Uterus (tissue), 4 donors: ENCODE measurements at places on chromosomes 5 and 9.

DNA sequence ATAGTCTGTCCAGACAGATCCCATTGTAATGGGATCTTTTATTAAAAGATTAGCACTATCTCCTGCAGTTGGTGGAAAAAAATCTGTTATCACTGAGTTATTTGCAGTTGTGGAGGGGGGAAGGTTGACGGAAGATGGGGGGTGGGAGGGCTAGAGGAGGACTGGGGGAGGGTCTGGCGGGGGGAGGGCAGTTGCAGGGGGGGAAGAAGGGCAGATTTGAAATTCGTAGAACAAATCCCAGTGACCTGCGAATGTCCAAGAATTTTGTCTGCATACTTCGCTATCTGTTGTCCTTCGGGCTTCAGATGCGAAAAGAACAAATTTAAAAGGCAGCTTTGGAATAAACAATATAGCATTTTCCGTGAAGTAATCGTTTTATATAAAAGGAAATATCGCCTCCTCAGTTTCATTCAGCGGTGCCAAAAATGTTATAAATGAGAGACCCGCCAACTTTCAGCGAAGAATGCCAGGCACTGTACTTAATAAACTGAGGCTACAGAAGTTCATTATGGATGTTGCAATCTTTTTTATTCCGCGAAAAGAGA, 1.3 kb upstream of the FST start:
- DNase-seq, result no peak

DNA sequence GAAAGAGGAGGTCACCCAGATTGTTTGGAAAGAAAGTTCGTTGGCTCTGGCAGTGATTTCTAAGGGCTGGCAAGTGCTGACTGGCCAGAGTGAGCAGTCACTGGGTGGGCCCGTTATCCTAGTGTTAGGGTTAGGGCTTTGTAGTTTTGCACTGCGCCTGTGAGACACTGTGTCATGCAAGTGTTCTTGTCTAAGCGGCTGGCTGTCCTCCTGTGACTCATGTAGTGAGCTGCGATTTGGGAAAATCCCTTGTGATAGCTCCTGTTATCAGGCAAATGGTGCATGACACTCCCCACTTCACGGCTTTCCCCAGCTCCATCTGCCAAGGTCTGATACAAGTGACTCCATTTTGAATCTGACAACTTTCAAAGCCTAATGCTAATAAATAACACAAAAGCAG, 526.0 kb upstream of the ADAMTS16 start:
- no peak for DNase-seq

GRCh38 chr5:145838276-145838675, 3.1 kb upstream of the PRELID2 start:
- no peak for DNase-seq

- no peak for DNase-seq
Observed at GRCh38 chr9:86572904-86573303, 218.7 kb upstream of the TUT7 start.

- DNase-seq, result no peak
Observed at GRCh38 chr9:125758986-125759763, 12.0 kb downstream of the PBX3 start.

GRCh38 chr9:71706176-71706575, 62.1 kb downstream of the CEMIP2 start:
- DNase-seq, result no peak

- DNase-seq, result no peak
Observed at GRCh38 chr5:17180864-17181723, 36.3 kb upstream of the BASP1 start.

DNA sequence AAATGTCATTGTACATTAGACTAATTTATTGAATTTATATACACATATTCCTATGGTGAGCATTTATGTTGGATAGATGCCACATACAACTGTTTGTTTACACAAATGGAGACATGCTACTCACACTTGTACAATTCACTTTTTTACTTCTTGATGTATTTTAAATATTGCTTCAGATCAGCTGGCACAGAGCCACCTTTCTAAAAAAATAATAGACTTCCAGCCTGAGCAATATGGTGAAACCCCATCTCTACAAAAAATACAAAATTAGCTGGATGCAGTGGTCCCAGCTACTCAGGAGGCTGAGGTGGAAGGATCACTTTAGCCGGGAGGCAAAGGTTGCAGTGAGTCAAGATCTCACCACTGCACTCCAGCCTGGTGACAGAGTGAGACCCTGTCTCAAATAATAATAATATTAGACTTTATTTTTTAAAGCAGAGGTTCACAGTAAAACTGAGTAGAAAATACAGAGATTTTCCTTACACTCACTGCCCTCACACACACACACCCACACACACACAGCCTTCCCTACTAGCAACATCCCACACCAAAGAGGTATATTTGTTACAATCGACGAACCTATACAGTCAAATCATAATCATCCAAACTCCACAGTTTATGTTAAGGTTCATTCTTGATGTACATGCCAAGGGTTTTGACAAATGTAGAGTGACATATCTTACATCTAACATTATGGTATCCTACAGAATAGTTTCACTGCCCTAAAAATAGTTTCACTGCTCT, 16.5 kb upstream of the ADRB2 start:
- DNase-seq, result no peak

DNA sequence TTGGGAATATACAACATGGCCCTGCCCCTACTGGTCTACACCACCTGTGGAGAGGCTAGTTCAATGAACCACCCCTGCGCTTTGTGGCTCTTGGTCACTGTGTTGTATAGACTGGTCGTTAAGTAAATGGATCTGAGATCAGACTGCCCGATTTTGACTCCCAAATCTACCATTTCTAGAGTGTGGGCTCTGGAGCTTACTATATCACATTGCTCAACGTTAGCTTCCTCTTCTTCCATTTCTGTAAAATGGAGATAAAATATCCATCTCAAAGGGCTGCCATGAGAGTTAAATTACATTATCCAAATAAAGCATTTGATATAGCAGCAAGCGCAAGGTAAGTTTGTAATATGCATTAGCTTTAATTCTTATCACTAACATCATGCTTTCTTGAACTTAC, 52.7 kb upstream of the IFNK start:
- no peak for DNase-seq

GRCh38 chr9:123235448-123235847, 32.9 kb downstream of the STRBP start:
- DNase-seq, result no peak

GRCh38 chr5:167356374-167356773, 935.1 kb upstream of the WWC1 start:
- no peak for DNase-seq

DNA sequence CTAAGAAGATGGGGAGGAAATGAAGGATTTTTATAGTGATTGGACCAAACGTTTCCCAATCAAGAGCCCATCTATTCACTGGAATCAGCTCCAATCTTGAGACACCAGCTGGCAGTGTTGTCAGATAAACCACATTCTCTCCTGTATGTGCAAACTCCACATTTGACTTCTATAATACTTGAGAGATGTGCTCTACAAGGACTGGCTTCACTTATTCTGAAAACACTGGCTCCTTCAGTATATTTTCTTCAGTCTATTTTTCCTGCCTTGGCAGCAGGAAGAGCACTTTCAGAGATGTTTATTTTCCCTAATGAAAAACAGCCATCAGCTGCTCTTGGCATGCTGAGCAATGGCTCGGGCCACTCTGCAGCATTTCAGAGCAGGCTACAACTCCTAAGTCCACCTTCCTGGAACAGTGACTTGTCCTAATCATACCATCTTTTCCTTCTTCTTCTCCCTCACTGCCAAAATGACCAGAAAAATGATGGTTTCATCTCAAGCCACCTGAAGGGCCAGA, 96.9 kb upstream of the FSTL4 start:
- DNase-seq, result no peak

DNA sequence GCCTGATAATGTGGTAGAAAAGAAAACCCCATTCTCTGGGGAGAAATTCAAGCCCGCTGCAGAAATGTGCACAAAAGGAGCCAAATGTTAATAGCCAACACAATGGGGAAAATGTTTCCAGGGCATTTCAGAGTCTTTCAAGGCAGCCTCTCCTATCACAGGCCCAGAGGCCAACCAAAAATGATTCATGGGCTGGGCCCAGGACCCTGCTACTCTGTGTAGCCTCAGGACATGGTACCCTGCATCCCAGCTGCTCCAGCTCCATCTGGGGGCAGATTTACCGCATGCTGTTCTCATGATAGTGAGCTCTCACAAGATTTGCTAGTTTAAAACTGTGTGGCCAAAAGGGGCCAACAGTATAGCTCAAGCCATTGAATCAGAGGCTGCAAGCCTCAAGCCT, 41.1 kb downstream of the RAPGEF6 start:
- DNase-seq, result no peak
